Suprapubic skin (tissue), 4 donors: ENCODE measurements at places on chromosomes 7 and 10. TPM values are rescaled to one million over a fixed set of nuclear protein-coding genes. Genes with fewer than 3 reads are reported as not detected.

- no peak for DNase-seq
- H3K27ac ChIP-seq = no peak overlapping the region
- H3K4me3 ChIP-seq = no peak overlapping the region
- no peaks in the 10 kb centered on the region for H3K27me3 ChIP-seq
- H3K36me3 ChIP-seq = no peaks in the 10 kb centered on the region
Measured at GRCh38 chr7:127745445-127745844, 93.5 kb downstream of the SND1 start.

DNA sequence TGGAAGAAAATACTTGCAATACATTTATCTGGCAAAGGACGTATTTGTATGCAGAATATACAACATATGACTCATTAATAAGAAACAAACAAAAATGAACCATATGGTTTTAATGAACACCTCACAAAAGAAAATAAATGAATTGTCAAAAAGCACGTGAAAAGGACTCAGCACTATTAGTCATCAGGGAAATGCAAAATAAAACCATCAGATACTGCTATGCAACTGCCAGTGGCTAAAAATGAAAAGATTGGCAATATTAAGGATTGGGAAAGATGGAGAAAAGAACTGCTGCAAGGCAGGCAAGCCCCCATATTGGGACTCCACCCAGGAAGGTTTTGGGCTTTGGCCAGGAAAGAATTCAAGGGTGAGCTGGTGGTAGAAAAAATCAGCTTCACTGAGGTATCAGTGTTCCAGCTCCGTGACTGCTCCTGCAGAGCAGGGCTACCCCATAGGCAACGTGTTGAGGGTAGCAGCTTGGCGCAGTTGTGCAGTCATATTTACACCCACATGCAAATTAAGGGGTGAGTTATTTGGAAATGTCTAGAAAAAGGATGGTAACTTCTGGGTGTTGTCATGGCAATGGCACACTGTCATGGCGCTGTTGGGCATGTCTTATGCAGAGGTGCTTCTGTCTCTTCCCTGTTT, 72.7 kb downstream of the CUBN start:
- H3K4me1 ChIP-seq = peaks cover 12% of the 10 kb centered on the region
- H3K27me3 ChIP-seq = no peaks in the 10 kb centered on the region
- no peak overlapping the region for H3K4me3 ChIP-seq
- H3K27ac ChIP-seq = peak overlapping the region; percentile 25
- H3K36me3 ChIP-seq = no peaks in the 10 kb centered on the region

PIK3CG gene
- 2.4 TPM for total RNA-seq

DNA sequence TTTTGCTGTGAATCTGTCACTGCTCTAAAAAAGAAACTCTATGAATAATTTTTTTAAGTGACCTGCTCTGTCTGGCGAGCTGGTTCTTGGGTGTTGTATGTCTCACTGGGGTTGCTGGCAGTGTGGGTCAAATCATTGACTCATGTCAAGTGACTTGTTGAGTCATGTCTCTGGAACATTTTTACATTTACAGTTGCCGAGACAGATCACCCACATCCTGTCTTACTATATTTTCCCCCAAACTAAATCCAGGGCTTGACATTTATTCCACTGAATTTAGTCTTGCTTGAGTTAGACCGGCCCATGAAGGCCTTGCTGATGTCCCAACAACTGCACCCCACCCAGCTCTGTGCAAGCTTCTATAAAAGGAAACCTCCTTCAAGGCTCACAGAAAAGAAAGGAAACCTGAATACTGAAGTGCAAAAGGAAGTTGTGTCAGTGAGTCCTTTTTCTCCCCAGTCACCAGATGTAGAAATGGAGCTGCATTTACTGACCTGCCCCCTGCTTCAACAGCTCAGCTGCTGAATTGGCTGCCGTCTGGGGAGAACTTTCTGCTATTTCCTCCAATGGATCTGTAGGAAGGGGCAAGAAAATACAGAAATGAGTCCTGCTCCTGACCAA, 290.3 kb downstream of the TNS3 start:
- H3K4me3 ChIP-seq = no peak overlapping the region
- peaks cover 4% of the 10 kb centered on the region for H3K36me3 ChIP-seq
- H3K4me1 ChIP-seq = peaks cover 43% of the 10 kb centered on the region

FKBP6 gene
- total RNA-seq = not detected

GRCh38 chr7:87226495-87226894, 7.0 kb upstream of the TMEM243 start:
- H3K4me3 ChIP-seq = no peak overlapping the region
- no peak overlapping the region for H3K27ac ChIP-seq
- H3K4me1 ChIP-seq = peaks cover 4% of the 10 kb centered on the region
- H3K36me3 ChIP-seq = no peaks in the 10 kb centered on the region

GRCh38 chr10:96512524-96513304, 1.0 kb downstream of the TLL2 start:
- DNase-seq = peak; percentile 67
- H3K27me3 ChIP-seq = peaks cover 22% of the 10 kb centered on the region
- no peak overlapping the region for H3K27ac ChIP-seq
- no peaks in the 10 kb centered on the region for H3K36me3 ChIP-seq
- H3K4me1 ChIP-seq = peaks cover 25% of the 10 kb centered on the region

DNA sequence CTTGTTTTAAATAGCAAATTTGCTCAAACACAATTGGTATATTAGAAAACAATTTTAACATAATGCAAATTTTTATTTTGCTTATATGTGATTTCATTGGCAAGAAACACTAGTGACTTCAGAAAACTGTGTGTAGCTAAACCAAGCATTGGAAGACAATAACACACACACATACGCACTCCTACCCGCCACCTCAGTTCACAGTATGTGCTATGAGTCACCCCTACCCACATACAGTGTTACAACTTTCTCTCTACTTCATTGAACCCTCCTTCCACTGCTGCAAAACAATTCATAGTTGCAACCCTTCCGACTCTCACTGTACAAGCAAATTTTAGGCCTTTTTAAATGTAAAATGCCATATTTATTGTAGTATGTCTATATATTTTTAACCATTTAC, 119.9 kb upstream of the THSD7A start:
- no peaks in the 10 kb centered on the region for H3K4me1 ChIP-seq
- H3K36me3 ChIP-seq = no peaks in the 10 kb centered on the region
- no peak for DNase-seq
- H3K27ac ChIP-seq = no peak overlapping the region

DNA sequence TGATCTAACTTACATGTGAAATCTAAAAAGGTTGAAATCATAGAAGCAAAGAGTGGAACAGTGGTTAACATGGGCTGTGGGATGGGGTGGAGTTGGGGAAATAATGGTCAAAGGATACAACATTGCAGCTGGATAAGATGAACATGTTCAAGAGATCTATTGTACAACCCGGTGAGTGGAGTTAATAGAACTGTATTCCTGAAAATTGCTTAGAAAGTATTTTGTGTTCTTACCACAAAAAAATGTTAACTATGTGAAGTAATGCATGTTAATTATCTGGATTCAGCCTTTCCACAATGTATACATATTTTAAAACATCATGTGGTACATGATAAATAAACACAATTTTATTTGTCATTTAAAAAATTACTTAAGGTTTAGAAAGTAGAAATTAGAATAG, 271.0 kb upstream of the LRRTM3 start:
- H3K4me3 ChIP-seq = no peak overlapping the region
- no peak overlapping the region for H3K27ac ChIP-seq
- H3K36me3 ChIP-seq = no peaks in the 10 kb centered on the region
- DNase-seq = no peak

DNA sequence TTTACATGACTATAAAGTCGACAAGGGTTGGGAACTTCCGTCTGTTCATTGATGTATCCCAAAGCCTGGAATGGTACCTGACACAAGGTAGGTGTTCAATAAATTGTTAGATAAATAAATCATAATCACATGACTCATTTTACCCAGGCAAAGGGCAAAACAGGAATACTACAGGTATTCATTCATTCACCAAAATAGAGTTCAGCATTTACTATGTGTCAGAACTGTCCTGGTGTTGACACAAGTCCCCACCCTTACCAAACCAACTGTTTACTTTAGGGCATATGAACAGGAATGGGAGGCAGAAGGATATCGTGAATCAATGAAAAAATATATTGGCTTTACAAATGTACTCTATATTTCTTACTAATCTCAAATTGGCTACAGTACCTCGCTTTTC, 666 bp upstream of the YAE1 start:
- DNase-seq = no peak
- no peaks in the 10 kb centered on the region for H3K27me3 ChIP-seq
- H3K27ac ChIP-seq = peak overlapping the region; percentile 66
- peaks cover 20% of the 10 kb centered on the region for H3K4me1 ChIP-seq
- peaks cover 13% of the 10 kb centered on the region for H3K36me3 ChIP-seq
